ENCODE measurements at places on chromosomes 3 and 15.

- no peak for DNase-seq
Measured at GRCh38 chr15:74463634-74464033, 2.7 kb upstream of the UBL7 start.

DNA sequence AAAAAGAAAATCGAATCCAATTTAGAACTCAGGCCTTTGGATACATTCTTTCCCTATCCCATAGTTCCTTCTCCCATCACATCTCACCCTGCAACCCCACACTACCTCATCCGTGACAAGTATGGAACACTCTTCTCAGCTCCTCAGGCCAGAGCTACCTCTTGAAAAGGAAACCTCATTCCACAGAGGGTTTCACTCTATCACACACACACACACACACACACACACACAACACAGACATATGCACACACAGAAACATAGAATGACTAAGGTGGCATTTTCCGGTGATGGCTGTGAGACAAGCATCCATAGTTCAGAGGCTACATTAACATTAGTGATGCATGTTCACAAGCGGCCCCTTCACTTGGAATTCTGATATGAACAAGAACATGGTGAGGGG lies 122.0 kb upstream of the HES1 start:
- no peak for DNase-seq

DNA sequence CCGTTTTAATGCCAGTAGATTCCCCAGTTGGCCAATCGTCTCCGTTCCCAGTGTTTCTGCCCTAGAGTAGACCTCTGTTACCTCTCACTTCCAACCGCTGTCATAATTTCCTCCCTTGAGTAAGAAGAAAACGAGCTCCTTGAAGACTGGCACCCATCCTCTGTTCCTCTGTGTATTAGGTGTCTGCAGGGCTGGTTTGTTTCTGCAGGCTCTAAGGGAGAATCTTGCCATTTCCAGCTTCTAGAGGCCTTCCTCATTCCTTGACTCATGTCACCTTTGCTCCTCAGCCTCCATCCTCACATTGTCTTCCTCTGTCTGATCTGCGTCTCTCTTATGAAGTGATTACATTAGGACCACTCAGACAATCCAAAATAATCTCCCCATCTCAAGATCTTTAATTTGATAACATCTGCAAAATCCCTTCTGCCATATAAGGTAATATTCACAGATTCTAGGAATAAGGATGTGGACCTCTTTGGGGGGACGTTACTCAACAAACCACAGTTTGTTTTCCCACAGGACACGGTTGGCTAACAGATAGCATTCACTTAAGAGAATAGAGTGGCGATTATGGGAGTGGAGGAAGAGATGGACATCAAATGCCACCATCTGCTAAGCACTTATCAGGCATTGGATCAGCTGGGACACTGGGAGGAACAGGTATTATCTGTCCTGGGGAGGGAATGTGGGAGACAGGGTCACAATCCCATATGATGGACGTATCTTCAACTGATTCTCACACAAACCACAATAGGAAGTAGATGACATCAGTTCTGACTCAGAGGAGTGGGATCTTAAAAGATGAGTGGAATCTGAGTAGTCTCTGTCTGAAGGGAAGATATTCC lies 17.1 kb downstream of the ARHGAP31 start:
- no peak for DNase-seq

DNA sequence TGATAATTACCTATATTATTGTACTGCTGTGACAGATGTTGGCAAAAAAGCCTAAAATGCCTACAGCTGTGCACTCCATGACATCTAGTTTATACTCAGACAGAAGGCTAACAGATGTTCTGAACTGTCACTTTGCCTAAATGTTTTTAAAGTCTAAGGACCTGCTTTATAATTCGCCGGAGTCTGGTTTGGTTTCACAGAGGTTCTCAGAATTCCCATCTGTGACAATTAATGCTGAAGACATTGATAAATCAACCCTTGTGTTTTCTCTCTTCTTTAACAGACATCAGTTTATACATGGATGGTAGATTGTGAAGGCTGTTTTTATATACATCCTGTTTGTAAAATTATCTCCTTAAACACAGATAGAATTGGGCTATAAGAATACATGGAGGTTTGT lies 19.8 kb upstream of the SOX2 start:
- DNase-seq = no peak

DNA sequence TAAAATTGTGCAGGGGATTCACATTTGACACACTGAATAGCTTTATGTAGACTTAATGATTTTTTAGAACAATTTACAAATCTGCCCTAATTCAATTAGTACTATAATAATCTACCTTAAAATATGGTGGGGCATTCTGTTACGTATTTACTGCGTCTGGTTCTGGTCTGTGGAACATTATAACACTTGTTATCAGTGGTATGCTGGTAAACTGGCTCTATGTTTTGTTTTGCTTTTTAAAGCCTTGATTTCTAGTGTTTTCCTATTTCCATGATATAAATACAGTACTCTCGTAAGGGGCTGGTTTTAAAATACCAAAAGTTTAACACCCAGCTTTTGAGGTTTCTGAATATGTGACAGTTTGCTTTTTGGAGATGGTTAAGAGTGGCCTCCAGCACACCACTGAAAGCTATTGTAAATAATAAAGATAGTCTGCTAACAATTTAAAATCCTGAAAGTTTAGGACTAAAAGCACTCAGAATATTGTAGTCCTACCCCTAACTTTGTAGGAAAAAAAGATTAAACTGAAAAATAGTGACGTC lies 65.6 kb upstream of the CD47 start:
- no peak for DNase-seq

GRCh38 chr15:81254277-81254915 lies 57.7 kb downstream of the IL16 start:
- DNase-seq = no peak

DNA sequence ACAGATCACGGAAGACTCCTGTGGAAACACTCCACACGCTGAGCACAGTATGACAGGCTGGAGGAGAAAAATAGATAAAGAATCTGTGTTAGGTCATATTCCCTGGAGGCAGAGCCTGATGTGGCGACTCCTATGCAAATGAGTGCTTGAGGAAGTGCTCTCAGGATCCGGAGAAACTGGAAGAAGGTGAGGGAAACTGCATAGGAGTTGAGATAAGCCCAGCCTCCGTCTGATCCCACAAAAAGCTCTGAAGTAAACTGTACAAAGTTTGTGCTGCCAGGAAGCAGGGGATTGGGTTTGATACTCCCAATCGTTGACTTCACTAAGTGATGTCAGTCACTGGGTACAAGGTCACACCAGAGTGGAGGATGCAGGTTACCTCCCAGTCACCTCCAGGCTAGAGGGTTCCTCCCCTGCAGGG lies 33.4 kb downstream of the OSBPL10 start:
- no peak for DNase-seq

DNA sequence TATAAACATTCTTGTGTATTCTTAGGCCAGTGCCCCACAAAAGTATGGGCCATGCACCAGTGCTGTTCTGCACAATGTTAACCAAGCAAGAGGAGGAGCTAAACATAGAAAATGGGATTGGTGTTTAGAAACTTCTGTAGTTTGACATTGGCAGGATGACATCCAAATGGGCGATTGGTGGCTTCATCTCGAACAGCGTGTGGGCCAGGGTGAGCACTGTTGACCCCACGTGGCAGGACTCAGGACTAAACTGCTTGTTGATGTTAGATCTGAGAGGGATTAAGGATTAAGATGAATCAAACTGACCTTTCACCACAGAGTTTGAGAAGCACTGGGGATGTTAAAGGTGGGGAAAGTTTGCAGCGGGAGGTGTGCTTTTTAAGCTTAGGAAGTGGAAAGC lies 31.9 kb downstream of the ZNF710 start:
- DNase-seq = no peak

- DNase-seq = no peak
Measured at GRCh38 chr15:51377038-51377786, 35.8 kb downstream of the GLDN start.

- no peak for DNase-seq
Measured at GRCh38 chr15:64698823-64699222, 76.6 kb downstream of the RBPMS2 start.

GRCh38 chr15:52337198-52337853 lies 41.7 kb upstream of the MYO5C start:
- no peak for DNase-seq

DNA sequence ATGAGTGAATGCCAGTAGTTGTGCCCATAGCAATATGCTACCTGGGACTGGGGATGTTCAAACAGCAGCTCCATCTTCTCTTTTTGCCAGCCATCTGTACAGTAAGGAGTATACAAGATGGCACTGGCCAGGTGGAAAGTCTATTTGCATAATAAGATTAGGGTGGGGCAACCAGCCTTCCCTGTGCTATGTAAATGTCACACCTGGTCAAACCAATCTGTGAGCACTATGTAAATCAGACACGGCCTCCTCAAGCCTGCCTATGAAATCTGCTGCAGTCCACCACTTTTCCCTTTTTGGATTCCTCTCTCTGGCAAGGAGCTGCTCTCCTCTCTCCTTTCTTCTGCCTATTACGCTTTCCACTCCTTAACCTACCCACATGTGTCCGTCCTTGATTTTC lies 53.0 kb downstream of the C3orf80 start:
- no peak for DNase-seq

DNA sequence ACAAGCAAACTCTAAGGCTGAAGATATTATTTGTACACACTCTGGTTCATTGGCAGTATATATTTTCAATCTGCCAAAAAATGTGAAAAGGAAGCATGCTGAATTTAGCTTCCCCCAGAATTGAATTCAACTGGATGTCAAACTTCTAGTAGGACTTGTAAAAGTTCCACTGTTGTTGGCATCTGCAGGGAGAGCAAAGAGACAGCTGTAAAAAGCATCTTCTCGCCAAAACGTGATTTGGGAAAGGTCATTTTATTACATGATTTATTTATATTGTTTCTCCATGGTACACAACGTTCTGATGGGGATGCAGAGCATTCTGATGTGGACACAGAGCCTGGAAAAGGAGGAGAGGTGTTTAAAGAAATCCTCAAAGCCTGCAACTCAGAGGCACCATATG lies 196.7 kb upstream of the ADAMTS9 start:
- no peak for DNase-seq

- no peak for DNase-seq
Measured at GRCh38 chr3:150202711-150203110, 205.4 kb upstream of the TSC22D2 start.

DNA sequence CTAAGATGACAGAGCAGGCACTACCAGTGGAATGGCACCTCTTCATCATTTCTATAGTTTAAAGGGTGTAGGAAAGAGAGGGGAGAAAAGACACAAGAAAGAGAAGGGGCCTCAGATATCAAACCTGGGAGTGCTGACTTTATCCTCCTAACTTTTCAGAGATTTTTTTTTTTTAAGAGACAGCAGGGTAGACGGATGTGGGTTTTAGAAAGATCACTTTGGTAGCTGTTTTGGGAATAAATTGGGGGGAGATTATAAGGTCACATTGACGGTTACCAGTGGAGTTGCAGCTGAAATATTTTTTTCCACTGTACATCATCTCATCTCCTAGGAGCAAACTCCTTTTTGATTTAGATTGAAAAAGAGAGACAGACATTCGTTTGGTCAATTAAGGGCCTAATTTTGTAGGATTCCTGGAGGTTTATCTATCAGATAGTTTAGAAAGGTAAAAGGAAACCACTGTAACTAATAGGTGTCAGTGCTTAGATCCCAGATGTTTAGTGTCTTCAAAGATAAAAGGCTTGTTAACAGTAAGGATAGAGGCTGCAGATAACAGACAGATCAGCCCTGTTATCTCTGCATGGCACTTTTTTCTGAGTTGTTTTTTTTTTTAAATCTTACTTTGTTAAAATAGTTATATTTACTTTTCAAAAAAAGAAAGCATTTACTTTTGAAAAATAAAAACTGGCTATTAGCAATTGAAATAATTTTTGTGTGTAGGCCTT lies 1057.0 kb downstream of the IGSF11 start:
- no peak for DNase-seq

DNA sequence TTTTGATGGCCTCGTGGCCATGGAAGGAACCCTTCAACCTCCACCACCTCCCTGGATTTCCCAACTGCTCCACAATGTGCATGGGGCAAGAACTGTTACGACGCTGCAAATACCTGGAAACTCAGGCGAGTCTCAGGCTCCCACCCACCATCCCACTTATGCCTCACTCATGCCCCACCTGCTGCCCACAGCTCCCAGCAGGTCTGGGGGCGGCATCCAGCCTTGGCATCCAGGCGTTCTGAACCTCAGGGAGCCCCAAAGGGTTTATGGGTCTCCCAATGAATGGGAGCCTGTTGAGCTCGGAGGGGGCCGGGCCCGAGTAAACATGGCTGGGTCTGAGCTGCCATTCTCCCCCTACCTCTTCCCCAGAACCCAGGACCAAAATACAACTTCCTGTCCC lies 2.0 kb upstream of the PTH1R start:
- DNase-seq = no peak

DNA sequence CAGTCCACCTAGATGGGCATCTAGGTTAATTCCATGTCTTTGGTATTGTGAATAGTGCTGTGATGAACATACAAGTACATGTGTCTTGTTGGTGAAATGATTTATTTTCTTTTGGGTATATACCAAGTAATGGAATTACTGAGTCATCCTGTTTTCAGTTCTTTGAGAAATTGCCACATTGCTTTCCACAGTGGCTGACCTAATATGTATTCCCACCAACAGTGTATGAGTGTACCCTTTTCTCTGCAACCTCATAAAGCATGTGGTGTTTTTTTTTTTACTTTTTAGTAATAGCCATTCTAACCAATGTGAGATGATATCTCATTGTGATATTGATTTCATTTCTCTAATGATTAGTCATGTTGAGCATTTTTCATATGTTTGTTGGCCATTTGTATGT lies 86.0 kb upstream of the NDN start:
- no peak for DNase-seq

DNA sequence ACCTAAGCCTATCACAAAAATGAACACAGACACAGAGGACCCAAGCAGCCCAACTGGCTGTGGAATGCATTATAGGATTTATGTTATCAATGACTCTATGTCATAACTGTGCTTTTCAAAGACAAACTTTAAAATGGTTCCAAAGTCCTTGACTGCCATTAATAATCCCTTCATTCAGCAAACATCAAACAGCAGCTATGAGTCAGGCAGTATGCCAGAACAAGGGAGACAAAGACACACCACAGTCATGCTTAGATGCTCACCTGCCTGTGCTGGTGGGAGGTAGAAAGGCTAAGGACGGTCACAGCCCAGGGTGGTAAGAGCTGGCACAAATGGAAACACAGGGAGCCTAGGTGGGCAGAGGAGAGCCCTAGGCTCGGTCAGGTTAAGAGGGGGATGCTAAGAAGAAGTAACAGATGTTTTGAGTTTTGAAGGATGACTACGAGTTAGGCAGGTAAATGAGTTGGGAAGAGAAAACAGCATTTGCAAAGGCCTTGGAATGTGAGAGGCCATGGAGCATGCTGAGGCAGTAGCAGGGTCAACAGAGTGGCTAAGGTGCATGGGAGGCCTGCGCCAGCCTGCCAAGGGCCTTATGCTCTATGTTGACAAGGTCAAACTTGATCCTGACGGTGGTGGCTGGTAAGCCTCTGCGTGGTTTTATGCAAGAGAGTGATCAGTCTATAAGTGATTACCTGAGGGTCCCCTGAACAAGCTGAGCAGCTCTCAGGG lies 23.0 kb downstream of the NMNAT3 start:
- no peak for DNase-seq

Data from stimulated activated naive CD8-positive, alpha-beta T cell treated with anti-CD3 and anti-CD28 coated beads, Interleukin-15, amount 100 ng/mL, for 72 hours (primary cell).